Vagina (tissue), 2 donors: ENCODE measurements at places on chromosomes 16 and 17.

DNA sequence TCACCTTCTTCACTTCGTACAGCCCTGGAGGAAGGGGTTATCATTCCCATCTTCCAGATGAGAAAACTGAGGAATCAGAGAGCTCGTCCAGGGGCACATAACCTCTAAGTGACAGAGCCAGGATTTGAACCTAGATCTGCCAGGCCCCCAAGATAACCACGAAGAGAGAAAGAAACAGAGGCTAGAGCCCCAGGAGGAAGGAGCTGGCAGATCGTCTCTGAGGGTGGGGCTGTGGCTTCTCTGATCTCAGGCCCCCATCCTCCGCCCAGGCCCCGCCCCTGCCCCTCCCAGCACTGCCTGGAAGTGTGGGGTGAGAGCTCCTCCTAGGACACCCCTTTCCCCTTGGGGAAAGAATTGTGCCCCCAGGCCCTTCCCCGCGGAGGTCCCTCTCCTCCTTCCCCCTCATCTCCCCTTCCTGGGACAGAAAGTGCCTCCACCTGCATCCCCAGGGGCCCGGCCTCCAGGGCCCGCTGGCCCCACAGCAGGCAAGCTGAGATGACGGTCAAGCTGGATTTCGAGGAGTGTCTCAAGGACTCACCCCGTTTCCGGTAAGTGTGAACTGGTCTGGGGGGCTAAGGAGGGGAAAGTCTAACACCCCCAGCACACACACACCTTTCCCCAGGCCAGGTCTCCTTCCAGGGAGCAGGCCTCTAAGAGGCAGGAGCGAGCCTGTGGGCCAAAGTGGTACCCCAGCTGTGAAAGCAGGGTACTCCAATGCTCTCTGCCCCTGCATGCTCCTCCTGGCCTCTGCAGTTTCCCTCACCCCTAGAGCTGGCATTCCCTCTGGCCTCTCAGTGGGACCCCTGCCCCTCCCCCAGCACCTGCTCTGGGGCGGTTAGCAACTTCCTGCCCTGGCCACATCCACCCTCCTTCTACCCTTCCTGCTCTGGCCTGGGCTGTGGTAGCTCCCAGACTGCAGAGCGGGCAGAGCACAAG, at the start of gene ACAP1:
Gene ACAP1, plus strand, starts transcription at position 290 of the 936 bp plus-strand sequence. Its CDS starts 206 bp downstream, at position 496.
- no peak for DNase-seq

GRCh38 chr17:5049314-5049841, 14.2 kb upstream of the SLC52A1 start:
- DNase-seq = no peak

DNA sequence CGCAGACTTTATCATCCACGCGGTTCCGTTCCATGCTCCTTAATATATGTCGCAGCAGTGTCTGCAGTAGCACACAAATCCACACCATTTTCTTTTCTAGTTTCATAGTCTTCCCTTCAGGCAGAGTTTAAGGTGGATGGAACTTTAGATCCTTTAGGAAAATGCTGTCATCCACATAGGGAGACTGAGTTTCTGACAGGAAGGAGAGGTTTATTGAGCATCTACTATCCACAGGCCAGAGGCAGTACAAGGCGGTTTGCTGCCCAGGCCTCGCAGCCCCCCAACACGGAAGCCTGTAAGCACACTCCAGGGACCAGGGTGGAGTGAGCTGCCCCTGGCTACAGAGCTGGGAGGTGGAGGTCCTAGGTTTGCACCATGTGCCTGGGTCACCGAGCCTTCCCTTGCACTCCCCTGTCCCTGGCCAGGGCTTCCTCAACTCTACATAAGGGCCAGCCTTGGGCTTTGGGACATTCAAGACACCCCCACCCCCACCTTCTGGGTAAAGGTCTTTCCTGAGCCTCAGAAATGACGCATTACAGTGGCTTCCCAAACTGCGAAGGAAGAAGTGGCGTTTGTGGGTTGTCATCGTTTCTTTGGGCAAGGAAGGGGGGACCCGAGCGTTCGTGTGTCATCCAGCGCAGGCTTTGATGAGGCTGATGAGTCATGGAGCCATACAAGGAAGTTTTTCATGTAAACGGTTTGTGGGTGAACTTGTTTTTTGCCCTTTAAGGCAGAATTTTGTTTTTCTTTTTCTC, 146.5 kb upstream of the PLCG2 start:
- no peak for DNase-seq

DNA sequence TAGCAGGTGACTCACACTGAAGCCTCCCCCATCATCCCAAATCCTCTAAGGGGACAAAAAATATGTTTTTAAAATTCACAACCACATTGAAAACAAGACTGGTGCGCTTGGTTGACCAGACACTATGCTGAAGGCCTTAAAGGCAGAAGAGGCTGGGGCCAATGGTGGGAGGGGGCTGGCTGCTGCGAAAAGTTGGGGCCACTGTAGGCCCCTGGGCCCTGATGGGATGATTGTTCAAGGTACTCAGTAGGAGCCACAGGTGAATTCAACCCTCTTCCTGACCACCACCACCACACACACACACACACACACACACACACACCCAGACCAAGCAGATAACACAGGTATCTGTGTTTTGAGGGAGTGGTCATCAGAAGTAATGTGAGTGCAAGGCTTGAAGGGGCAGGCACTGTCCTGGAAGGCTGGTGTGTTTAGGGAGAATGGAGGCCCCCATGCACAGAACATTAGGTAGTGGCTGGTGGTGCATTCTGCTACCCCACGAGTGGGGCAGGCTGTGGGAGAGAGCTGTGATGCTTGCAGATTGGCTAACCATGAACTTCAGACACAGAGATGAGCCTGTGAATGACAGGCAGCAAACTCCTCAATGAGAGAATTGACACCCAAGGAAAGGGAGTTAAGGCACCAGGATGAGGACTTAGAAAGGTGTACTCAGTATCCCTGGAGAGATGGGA, 55.0 kb downstream of the NT5M start:
- no peak for DNase-seq

DNA sequence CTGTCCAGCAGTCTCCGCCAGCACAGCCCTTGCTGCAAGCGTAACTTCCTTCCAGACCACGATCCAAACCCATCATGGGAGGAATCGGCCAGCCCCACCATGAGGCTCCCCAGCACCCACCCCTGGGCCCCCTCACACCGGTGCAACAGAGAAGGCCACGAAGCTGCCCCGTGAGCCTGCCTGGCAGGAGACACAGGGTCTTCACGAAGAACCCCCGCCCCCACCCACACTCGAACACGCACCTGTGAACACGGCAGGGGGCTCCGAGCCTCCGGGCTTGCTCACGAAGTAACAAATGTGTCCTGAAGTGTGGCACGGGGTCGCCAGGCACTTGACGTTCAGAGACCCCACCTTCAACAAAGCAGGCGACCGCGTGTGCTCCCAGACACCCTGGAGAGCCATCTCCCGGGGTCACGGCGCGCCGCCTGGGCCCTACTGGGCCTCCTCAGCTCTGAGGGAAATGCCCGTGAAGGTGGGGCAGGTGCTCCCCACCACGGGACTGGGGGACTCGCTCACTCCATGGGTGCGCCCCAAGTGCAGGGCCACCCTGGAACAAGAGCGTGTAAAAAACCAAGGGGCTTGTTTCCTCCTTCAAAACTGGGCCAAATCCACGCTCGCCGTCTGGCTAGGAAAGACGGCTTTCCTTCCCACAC, 7.6 kb downstream of the HAGH start:
- DNase-seq = no peak

GRCh38 chr17:57623620-57624019, 121.5 kb downstream of the CCDC182 start:
- DNase-seq = no peak

DNA sequence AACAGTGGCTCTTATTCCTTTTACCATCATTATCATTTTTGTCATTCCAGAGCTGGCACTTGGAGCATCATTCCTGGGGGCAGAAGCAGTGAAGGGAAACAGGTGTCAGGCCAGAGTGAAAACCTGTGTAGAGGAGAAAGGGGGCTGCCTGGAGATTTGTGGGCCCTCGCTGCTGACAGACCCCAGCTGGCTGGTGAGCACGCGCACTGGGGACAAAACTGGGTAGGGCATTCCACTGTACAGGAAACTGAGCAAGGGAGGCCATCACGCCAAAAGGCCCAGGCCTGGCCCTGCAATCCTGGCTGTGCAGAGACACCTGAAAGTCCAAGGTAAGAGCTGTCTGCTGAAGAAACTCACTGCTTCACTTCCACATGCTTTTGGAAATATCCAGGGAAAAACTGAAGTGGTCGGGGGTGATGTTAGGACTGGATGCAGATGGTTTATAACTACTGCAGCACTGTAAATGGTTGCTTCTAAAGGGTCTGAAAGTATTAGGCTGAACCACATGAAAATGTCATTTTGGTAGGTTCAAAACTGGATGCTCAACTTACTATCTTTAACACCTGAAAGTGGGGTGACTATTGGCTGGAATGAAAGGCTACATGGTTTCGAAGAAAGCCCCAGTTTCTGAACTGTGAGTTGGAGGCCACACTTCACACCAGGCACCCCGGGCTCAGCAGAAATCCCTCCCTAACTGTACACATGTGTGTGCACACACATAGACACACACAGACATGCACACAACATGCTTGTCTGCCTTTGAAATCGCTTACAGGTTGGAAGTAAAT, 225.0 kb downstream of the C16orf78 start:
- DNase-seq = peak; percentile 55

DNA sequence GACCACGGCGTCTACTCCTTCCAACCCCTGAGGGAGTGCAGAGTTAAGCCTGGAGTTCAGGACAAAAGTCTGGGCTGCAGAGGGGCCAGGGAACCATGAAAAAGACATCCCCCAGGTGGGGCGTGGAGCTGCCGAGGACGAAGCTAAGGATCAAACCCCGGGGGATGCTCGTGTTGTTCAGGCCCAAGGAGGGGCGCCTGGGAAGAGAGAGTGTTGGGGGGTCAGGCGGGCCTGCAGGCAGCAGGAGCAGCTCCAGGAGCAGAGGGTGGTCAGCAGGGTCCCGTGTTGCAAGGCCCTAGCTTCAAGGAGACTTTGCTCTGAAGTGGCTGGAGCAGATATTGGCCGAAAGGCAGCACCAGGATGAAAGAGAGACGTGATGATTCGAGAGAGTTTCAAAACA, 26.7 kb downstream of the NECAB2 start:
- no peak for DNase-seq

- DNase-seq = no peak
Observed at GRCh38 chr16:57473176-57473840, 10.8 kb downstream of the POLR2C start.

DNA sequence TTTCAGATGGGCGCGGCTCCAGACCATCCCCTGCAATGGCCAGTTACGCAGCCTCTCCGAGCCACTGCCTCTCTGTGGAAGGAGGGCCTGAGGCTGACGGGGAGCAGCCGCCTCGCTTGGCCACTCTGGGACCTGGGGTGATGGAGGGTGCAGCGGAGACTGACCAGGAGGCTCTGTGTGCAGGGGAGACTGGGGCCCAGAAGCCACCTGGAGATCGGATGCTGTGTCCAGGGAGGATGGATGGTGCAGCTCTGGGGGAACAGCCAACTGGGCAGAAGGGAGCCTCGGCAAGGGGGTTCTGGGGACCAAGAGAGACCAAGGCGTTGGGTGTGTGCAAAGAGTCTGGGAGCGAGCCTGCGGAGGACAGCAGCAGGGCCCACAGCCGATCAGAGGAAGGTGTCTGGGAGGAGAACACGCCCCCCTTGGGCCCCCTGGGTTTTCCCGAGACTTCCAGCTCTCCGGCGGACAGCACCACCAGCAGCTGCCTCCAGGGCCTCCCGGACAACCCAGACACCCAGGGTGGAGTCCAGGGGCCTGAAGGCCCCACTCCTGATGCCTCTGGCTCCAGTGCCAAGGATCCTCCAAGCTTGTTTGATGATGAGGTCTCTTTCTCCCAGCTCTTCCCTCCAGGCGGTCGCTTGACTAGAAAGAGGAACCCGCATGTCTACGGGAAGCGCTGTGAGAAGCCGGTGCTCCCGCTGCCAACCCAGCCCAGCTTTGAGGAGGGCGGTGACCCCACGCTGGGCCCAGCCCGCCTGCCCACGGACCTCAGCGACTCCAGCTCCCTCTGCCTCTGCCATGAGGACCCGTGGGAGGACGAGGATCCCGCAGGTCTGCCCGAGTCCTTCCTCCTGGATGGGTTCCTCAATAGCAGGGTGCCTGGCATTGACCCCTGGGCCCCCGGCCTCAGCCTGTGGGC, 17.4 kb upstream of the ZFPM1 start:
- DNase-seq = no peak

- no peak for DNase-seq
Observed at GRCh38 chr17:327296-327695, 25.3 kb downstream of the RPH3AL start.

GRCh38 chr17:61393550-61393903, 6.1 kb upstream of the TBX2 start:
- DNase-seq = no peak

- no peak for DNase-seq
Observed at GRCh38 chr17:41625602-41626001, 1.2 kb upstream of the KRT17 start.

- peak; percentile 97 for DNase-seq
Observed at GRCh38 chr17:50200457-50201275, 765 bp downstream of the COL1A1 start.

DNA sequence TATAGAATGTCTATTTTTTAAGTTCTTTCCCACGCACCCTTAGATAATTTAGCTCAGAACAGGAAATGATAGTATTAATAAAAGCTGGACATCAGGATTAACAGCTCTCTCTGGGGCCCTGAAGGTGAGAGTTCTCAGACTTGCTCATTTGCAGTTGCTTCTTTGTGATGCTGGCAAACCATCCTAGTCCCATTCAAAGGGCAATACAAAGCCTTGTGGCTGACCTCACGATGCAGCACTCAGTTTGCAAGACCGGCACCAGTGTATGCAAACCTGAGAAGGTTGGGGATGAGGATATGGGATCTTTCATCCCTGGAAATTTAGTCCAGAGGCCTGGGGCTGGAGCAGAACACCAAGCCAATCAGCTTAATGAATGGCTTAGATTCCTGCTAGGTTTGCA, 29.3 kb downstream of the STH start:
- no peak for DNase-seq

DNA sequence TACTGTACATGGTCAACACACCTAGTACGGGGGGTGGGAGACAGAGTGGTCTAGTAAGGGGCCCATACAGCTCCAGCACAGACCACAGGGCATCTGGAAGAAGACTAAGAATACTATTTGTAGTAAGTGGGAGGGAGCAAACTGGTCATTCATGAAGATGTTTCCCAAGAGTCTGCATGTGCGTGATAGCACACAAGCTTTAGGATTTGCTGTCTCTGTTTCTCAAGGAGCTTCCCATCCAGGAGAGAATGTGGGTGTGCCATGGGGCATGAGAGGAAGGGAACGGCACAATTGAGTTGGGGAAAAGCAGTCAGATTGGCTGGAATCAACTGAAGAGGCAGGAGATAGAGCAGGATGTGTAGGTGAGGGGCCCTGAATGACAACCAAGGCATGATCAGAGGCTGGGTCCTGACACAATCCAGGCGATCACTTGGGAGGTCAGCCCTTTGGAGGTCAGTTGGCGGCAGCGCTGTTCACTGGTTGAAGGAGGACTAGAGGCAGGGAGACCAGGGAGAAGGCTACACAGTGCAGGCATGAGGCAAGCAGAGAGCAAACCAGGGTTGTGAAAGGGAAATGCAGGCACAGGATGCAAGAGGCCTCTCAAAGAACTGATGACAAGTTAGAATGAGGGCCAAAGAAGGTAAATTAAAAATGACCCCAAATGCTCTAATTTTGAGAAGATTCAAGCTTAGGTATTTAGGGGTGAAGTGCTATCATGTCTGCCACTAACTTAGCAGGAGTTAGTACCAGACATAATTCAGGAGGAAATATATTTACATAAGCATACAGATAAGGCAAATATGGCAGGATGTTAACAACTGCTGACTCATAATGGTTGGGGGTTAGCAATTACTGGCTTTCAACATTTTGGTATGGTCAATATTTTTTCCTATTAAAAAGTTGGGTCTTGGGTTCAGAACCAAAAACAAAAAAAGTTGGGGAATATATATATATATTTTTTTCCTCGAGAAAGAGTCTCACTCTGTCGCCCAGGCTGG, 10.3 kb downstream of the UBE2O start:
- no peak for DNase-seq

GRCh38 chr17:58270476-58271215, 10.1 kb downstream of the MPO start:
- DNase-seq = no peak
